CD4-positive, alpha-beta T cell treated with Interleukin-10 for 1 hour (primary cell): ENCODE measurements at places on chromosomes 2 and 18.

- no peak for DNase-seq
Observed at GRCh38 chr2:235749121-235749770, 255.4 kb downstream of the AGAP1 start.

DNA sequence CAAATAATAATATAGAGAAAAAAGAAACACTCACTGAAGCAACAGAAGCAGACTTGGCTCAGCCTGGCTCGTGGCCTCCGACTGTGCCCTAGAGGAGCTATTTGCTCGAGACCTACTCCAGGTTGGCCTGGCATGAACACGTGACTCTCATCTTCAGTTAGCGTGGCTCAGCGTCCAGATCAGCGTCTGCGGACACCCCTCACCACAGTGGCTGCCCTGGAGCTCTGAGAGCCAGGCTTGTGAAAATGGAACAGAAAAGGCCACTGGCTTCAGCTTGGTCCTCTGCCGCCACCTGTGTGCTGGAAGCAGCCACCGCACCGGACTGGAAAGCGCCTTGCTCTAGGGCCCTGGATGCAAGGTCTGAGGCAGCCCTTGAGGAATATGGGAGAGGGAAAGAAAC, 1184.0 kb upstream of the GYPC start:
- no peak for DNase-seq

DNA sequence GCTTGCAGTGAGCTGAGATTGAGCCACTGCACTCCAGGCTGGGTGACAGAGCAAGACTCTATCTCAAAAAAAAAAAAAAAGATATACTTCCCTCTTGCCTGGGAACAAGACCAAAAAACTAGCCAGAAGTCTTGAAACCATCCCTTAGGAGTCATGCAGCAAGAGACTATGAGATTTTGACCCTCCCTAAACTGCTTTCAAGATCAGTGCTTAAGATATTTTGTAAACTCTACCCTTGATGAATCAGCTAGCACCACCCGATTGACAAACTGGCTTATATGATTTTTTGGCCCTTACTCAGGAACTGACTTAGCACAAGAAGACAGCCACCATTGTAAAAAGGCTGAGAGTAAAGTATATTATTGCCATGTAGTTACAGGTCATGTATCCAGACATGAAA, 3.8 kb downstream of the SULT1C3 start:
- DNase-seq, result no peak

DNA sequence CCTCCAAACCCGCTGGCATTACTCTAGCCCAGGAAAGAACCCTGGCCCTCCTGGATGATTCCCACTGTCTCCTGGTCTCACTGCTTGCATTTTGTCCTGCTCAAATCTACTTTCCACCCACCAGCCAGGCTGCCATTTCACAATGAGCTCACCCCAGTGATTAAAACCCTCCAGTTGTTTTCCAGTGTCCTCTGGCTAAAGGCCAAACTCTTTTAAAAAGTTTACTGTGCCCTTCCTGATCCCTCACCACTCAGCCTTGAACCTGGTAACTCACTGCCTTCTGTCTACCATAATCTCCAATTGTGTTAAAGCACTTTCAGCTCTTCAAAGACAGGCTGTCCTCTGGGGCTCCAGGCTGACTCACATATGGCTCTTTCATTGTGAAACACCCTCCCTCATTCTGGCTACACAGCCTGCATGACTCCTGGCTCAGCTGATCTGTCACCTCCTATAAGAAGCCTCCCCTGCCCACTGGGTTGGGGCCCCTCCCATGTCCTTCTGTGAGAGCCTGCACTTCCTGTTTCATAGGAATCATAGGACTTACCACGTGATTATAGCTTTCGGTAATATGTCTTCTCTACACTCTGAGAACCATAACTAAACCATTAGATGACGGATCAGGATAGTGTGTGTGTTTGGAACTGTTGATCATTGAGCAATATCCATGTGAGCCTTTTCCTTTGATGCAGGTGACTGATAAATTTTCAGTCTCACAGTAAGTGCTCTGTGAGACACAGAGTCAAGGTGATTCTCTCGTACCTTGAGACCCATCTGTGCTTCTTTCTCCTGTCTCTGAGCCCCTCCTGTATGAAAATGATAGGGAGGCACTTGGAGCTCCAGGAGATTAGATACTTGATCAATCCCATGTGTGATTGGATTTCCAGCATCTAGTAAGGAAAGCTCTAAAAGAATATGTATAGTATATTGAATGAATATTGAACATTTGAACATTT, 590.8 kb upstream of the ID2 start:
- DNase-seq, result no peak

DNA sequence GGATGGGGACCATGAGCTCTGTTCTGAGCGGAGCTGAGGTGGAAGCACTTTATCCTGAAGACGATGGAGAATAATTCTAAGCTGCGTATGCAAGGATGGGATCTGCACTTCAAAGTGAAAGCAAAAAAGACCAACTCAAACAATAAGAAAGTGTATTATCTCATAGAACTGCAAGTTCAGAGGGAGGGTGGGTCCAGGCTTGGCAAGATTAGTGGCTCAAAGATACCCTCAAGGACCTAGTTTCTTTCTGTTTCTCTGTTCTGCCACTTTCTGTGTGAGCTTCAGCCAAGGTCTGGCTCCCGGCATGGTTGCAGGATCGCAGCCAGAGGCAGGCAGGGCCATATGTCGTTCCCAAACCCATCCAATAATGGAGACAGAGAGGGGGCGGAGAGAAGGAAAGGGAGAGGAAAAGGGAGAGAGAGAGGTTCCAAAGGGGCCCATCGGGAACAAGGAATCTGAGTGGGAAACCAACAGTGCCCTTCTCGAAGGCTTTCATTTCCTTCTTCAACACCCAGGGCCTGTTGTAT, 169.2 kb upstream of the NCK2 start:
- no peak for DNase-seq
